ENCODE measurements at places on chromosomes 1 and 21.

- DNase-seq: no peak
These were observed 56.0 kb downstream of the PTPRU start for GRCh38 chr1:29292344-29292743.

GRCh38 chr1:227900571-227901051 lies 47.1 kb downstream of the WNT9A start:
- no peak for DNase-seq

- DNase-seq: no peak
These were observed 100.6 kb downstream of the ROR1 start for GRCh38 chr1:63874278-63874880.

- peak; percentile 60 for DNase-seq
These were observed 956 bp downstream of the CPLANE2 start for GRCh38 chr1:16235944-16236510.

- no peak for DNase-seq
These were observed 10.6 kb upstream of the LRRC39 start for GRCh38 chr1:100188617-100189016.

GRCh38 chr1:221451741-221452140 lies 290.1 kb downstream of the DUSP10 start:
- no peak for DNase-seq

DNA sequence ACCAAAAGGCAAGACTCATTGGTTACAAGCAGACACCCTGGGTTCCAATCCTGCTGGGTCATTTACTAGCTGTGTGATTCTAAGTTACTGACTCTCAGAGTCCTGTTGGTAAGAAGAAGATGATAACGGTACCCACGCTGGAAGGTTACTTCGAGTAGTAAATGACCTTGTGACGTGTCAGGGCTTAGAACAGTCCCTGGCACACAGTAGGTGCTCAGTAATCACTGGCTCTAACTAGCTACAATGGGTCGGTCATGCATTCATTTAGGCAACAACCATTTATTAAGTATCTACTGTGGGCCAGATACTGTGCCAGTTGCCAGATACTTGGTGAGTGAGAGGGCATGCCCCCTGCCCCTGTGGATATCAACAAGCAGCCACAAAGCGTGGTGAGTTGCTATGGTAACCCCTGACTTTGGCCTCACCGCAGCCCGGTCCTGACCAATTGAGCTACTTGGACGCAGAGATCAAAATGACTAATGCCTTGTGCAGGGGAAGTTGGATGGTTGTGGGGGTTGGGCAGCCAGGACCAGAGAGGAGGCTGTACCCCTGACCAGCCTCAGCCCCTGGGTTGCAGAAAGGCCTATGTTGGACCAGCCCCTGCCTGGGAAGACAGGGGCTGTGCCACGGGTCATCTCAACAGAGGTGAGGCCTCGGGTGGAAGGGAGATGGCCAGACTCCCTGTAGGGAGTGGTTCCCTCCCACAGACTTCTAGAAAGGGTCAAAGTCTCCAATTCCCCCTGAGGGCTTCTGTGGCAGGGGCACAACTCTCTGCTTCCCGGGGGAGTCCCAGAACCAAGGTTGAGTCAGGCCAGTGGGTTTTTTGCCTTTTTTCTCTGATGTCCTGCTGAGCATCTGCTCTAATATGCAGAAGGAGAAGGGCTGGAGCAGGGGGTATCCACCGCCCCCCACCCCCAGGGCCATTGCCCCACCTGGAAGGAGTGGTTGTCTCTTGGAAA lies 16.0 kb downstream of the DHRS3 start:
- DNase-seq: no peak

- DNase-seq: no peak
These were observed 29.4 kb upstream of the RBM15 start for GRCh38 chr1:110309767-110310166.

- DNase-seq: no peak
These were observed 64.2 kb upstream of the SH3GLB1 start for GRCh38 chr1:86640161-86640670.

GRCh38 chr1:156813750-156814570 lies 2.7 kb downstream of the SH2D2A start:
- DNase-seq: peak; percentile 80

DNA sequence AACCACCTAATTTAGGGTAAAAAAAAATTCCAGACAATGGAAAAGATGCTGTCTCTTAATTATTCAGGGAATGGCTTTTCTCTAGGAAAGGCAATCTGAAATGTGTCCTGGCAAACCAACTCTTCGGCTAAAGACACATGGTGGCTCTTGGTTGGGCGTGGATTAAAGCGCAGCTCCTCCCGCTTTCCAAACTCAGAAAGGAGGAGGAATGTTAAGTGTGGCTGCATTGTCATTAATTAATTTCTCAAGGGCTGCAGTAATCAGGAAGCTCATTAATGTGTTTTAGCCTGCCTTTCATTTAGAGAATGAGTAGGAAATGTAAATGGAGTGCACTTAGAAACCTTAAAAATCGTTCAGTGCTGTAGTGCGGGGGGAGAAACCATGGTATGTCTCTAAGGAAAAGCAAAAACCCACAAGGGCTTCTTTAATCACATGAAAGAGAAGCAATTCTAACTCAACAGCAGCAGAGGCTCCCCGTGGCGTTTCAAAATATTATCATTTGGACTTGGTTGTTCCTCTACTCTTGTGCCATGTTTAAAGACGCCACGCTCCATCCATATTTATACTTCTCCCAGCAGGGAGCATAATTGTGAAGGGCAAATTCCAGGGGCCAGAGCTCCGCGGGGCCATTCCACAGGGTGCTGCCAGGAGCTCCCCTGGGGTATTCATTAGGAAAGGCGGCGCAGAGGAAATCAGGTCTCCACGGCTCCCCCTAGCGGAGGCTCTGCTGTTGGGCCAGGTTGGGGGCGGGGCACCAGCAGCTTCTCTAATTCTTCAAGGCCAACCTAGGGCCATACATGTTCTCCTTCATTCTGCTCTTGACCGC lies 91.9 kb upstream of the SSX2IP start:
- DNase-seq: peak; percentile 77

GRCh38 chr1:223711173-223711572 lies 1.2 kb upstream of the CAPN2 start:
- no peak for DNase-seq

DNA sequence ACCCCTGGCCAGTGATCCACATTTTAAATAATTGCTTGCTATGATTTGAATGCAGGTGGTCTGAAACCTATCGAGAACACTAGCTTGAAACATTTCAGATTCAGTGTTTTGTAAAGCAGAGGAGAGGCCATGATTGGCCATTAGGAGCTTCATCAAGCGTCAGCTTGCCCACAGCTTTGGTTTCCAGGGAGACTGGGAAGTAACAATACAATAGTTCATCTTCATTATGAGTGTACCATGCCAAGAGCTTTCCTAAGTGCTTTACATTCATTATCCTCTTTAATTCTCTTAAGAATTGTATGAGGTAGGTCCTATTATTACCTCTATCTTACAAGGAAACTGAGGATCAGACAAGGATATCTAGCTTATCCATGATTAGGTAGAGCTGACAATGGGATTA lies 27.7 kb upstream of the ATP5PO start:
- DNase-seq: no peak

Data from CD4-positive, alpha-beta T cell treated with Interleukin-12 subunit alpha and Interleukin-12 subunit beta, for 1 hour (primary cell).